H7 (cell line): ENCODE measurements at places on chromosomes 4 and X. TPM values are rescaled to one million over a fixed set of nuclear protein-coding genes. Genes with fewer than 3 reads are reported as not detected.

DNA sequence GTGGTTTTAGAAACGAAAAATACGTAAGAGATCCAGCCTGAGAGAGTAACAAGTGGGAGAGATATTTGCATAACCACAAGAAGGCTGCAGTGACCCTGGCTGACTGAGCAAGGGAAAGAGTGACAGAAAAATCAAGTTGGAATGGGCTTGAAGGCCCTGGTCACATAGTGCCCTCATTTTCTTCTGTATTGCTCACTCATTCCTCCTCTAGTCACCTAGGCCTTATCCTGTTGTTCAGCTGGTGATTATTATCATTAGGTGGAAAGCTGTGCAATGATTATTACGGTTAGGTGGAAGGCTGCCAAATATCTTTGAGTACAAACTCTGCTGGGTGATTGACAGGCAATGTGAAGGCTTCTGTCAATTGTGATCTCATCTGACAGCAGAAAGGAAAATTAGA, 2384.1 kb downstream of the PCDH7 start:
- DNase-seq: no peak

GRCh38 chr4:1171311-1172227, 814 bp downstream of the SPON2 start:
- peak; percentile 86 for DNase-seq

- no peak for DNase-seq
Measured at GRCh38 chr4:186906722-186907121, 183.1 kb upstream of the FAT1 start.

BEX5 gene
- total RNA-seq: 5.5 and 8.6 TPM in 2 replicates

DNA sequence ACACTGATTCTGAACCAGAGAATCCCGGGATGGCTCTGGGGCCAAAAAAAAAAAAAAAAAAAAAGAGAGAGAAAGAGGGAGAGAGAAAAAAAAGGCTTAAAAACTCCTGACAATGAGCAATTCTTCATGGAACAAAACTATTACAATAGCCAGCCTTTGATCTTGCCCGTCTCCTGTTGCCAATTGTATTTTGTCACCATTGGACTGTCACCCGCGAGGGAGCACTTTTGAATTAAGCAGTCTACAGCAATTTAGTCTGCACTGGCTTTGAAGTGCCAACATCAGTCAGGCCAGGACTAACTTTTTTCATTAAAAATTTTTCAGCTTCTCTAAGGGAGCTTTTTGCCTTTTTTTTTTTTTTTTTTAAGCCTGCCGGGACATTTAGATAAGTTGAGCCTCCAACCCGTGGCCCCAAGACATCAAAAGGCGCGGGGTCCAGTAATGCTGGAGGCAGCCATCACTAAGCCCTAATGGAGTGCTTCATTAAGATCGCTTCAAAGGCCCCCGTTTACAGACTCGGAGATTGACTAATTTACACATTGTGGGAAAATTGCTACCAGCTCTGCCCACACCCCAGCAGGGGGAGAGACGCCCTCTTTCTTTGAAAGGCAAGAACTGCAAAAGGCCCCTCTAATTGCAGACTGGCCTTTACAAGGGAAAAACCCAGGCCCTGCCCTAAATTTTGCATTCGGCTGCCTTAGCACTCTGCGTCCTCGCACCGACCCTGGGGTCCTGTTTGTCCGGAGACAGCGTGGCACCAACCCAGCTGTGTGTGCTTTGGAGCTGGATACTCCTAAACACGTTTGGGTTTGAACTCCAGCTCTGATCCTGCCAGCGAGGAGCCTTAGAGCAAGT, 98.1 kb upstream of the MSX1 start:
- DNase-seq: peak; percentile 82

CTAG1B gene
- total RNA-seq: not detected in 2 replicates

GRCh38 chrX:48683411-48683982, at the start of gene WAS:
WAS (plus strand) TSS chrX:48683799; CDS start chrX:48683854, 55 bp downstream.
- peak; percentile 17 for DNase-seq

KLB gene
- total RNA-seq: 0.04 TPM in 1 of 2 replicates, not detected in the other

CT83 gene
- total RNA-seq: not detected in 2 replicates

SUPT20HL2 gene
- 0.14 TPM in 1 of 2 replicates, not detected in the other for total RNA-seq
